ENCODE measurements at places on chromosomes 2 and 18.
A peak's percentile ranks its signal among the peaks of the same experiment; 100 is the strongest.

DNA sequence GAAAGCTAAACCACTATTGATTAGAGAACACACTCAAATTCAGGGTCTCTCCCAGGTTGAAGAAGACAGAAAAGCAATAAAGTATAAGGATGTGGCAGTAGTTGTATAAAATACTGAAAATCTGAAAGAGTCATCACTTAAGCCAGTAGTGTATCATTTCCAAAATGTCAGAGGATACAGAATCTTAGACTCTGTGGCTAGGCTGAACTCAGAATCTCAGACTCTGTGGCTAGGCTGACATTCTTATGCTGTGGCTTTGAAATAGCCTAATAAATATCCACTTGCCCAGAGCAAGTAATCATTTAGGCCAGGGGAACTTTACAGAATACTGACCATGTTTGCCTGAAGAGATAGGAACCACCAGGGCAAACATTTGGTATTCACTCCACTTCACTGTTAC lies 13.1 kb downstream of the MCFD2 start:
- no peak for DNase-seq

GRCh38 chr2:19362094-19362754 lies 3.8 kb upstream of the OSR1 start:
- DNase-seq: peak; percentile 41

- DNase-seq: no peak
Observed at GRCh38 chr18:70463085-70463484, 174.2 kb downstream of the SOCS6 start.

DNA sequence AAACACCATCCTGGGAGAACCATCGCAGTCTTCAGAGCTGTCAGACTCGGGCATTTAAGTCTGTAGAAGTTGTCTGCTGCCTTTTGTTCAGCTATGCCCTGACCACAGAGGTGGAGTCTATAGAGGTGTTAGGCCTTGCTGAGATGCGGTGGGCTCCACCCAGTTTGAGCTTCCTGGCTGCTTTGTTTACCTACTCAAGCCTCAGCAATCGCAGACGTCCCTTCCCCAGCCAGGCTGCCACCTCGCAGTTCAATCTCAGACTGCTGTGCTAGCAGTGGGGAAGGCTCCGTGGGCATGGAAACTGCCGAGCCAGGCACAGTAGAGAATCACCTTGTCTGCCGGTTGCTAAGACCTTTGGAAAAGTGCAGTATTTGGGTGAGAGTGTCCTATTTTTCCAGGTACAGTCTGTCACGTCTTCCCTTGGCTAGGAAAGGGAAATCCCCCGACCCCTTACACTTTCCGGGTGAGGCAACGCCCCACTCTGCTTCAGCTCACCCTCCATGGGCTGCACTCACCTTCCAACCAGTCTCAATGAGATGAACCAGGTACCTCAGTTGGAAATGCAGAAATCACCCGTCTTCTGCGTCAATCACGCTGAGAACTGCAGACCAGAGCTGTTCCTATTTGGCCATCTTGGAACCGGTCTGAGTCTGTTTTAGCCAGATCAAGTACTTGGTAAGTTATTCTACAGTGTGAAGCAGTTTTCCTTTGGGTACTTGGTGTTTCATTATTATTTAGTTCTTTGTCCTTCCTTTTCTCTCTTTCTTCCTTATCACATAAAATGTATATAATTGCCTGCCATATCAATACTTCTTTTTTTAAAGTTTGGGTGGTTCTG lies 71.5 kb downstream of the CDC42EP3 start:
- DNase-seq: no peak
